ENCODE measurements at places on chromosomes 13 and 19.

- DNase-seq, result no peak
These were observed 140.7 kb downstream of the KCTD12 start for GRCh38 chr13:76745261-76746200.

DNA sequence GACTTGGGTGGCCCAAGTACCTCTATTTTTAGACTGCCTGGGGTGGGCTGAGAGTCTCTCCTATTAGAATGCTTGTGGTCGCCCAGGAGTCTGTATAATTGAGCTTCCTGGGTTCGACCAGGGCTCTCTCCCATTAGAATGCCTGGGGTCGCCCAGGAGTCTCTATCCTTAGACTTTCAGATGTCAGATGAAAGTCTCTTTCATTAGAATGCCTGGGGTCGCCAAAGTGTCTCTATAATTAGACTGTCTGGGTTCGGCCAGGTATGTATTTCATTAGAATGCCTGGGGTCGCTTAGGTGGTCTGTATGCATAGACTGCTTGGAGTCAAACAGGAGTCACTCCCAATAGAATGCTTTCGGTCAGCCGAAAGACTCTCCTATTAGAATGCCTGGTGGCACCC lies 1471.7 kb downstream of the UQCRFS1 start:
- DNase-seq, result no peak

- DNase-seq, result no peak
These were observed 280.3 kb downstream of the POU4F1 start for GRCh38 chr13:78323040-78323439.

DNA sequence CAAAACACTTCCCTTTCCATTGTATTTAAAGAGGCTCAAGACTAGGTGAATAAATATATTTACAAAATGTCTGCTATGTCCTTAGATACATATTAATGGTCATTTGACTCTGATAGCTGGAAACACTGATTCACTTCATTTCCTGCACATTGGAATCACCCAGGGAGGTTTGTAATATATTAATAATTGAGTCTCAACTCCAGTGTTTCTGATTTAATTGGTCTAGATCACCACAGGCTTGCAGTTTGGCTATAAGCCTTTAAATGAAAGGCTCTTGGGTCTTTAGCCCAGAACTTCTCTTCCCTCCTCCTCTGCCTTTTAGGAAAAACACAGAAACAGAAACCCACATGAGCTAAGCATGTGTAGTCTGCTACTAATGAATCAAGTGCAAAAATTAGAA lies 378.0 kb downstream of the TBC1D4 start:
- DNase-seq, result no peak

DNA sequence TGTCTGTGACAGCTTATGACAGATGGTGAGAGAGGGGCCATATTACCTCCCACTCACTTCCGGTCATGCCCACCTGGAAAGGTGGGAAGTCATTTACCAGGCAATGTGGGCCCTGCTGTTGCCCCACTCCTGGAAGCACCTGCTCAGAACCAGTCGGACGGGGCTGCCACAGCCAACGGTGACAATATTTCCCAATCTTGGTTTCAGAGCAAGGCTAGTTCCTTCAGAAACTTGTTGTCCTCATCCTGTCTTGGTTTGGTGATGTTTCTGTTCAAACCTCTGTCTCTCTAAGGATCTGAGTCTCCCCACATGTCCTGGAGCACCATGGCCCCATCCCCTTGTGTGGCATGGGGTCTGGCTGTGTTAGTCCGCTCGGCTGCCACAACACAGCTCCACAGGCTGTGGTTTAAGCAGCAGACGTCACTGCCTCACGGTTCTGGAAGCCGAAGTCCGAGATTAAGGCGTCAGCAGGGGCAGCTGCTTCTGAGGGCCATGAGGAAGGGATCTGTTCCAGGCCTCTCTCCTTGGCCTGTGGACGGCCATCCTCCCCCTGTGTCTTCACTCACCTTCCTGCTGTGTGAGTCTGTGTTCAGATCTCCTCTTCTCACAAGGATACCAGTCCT lies 31.5 kb upstream of the SLC15A1 start:
- no peak for DNase-seq

- DNase-seq, result no peak
These were observed 1.1 kb downstream of the ARGLU1 start for GRCh38 chr13:106566641-106567473.

DNA sequence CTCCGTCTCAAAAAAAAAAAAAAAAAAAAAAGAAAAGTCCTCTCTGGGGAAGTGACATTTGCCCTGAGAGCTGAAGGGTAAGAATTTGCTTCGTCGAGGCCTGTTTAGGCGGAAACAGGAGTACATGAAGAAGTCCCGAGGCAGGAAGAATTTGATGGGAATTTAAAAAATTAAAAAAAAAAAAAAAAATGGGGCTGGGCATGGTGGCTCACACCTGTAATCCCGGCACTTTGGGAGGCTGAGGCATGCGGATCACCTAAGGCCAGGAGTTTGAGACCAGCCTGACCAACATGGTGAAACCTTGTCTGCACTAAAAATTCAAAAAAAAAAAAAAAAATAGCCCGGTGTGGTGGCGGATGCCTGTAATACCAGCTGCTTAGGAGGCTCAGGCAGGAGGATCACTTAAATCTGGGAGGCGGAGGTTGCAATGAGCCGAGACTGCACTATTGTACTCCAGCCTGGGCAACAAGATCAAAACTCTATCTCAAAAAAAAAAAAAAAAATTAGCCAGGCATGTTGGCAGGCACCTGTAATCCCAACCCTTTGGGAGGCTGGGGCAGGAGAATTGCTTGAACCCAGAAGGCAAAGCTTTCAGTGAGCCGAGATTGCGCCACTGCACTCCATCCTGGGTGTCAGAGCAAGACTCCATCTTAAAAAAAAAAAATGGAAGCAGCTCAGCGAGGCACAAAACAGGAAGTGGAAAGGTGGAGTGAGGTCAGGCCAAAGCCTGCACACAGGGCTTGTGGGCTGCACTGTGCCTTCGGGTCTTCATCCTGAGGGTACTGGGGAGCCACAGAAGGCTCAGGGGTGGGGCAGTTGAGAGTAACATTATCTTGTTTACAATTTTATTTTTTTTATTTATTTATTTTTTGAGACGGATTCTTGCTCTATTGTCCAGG lies 4.9 kb downstream of the BAX start:
- no peak for DNase-seq

DNA sequence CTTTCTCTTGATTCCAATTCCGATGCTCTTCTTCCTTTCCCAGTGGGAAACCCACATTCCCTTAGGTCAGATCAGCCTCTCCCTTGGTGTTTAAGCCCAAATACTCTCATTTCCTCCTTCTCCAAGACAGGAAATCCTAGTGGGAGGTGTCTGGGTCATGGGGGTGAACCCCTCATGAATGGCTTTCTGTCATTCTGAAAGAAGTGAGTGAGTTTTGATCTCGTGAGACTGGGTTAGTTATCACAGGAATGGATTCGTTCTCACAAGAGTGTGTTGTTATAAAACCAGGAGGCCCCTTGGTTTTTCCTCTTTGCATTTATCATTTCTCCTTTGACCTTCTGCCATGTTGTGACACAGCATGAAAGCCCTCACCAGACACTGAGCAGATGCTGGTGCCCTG lies 76.2 kb upstream of the MTIF3 start:
- DNase-seq, result no peak

DNA sequence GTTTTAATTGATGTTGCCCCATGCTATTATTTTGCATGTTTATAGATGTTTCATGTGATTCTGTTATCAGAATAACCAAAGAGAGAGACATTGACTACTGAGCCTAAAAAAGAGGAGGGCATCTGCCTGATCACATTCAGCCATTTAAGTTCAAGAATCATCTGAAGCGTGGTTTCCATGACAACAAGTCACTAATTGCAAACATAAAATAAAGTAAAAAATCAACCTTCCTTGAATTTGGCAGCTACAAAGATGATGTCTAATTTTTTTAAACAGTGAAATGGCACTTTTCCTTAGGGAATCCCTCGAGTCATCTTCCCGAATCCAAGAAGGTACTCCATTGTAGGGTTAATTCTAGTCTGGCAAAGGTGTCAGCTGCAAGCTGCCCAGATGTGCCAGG lies 884.2 kb downstream of the DIAPH3 start:
- no peak for DNase-seq

GRCh38 chr13:101691341-101691860 lies 238.9 kb downstream of the ITGBL1 start:
- no peak for DNase-seq

GRCh38 chr13:46675016-46675415 lies 121.9 kb downstream of the ESD start:
- no peak for DNase-seq

DNA sequence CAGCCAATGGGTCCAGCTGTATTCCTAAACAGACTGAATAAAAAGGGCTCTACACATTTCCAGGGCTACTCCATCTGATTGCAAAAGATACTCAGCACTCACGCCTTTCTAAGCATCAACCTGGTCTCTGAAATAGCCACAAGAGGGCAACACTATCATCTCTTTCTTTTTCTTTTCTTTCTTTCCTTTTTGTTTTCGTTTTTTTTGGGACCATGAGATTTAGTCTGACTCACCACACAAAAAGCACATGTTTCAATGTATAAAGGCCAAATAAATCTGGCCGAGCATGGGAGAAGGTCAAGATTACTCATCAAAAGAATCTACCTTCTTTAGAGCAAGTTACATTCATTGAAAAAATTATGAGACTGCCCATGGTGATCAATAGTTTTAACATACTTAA lies 805.6 kb upstream of the ARGLU1 start:
- DNase-seq, result no peak

DNA sequence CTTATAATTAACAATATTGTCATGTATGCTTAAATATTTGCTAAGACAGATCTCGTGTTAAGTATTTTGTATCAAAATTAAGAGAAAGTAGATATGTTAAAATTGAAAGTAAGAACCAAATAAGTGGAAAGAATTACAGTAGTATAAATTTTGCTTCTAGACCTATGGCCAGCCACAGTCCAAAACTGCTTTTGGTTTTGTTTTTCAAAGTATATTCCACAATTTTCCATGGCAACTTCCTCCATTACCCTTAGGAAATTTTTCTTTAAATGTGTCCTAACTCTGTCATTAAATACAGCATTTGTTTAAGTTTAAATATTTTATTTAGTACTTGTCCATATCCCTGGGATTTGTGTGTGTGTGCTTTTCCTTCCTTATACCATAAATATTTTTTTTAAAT lies 689.0 kb downstream of the DIAPH3 start:
- DNase-seq, result no peak

DNA sequence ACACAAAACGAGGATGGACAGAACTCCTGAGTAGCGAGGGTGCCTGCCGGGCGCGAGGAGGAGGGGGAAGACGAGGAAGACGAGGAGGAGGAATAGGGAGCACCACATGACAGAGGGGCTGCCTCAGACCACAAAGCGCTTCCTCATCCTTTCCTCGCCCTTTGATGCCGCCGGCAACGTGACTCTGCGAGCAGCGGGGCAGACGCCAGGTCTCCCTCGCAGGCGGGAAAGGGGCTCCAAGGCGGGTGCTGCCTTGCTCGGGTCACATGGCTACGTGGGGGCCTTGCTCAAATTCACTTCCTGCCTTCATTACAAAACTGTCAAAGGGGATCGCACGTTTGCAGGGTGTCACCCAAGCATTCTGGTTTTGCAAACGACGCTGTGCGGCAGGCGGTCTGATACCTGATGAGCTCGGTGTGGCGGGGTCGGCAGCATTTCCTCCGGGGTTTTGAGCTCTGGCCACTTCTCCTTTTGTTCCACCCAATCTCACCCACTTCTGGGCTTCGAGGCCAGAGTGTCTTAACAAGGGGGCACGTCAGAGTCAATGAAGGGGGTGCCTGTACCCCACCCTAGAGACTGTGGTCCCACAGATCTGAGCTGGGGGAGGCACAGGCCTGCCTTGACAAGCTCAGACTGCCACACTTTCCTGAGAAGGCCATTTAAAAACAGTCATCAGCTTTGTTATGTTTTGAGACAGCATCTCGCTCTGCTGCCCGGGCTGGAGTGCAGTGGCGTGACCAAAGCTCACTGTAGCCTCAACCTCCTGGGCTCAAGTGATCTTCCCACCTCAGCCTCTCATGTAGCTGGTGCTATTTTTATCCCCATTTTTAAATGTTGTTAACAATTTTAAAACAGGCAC lies 14.9 kb downstream of the MAP2K2 start:
- no peak for DNase-seq

- DNase-seq, result no peak
These were observed 474 bp upstream of the FAM174C start for GRCh38 chr19:1274852-1275259.

DNA sequence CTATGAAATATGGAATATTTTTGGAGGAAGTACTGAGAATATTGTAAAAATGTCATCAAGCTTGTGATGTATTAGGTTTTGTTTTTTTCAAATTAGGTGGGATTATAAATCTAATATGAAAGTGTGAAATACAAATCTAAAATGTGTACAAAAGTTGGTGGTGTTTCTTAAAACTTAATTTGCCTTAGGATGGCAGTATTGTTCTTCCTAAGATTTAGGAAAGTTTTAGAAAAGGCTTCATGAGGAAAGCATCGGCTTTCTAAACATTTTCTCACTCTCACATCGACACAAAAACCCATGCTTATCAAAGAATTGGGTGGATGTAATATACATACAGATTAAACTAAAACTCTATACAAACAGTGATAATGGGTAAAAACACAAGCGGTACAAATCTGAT lies 972.0 kb upstream of the PCDH20 start:
- no peak for DNase-seq

DNA sequence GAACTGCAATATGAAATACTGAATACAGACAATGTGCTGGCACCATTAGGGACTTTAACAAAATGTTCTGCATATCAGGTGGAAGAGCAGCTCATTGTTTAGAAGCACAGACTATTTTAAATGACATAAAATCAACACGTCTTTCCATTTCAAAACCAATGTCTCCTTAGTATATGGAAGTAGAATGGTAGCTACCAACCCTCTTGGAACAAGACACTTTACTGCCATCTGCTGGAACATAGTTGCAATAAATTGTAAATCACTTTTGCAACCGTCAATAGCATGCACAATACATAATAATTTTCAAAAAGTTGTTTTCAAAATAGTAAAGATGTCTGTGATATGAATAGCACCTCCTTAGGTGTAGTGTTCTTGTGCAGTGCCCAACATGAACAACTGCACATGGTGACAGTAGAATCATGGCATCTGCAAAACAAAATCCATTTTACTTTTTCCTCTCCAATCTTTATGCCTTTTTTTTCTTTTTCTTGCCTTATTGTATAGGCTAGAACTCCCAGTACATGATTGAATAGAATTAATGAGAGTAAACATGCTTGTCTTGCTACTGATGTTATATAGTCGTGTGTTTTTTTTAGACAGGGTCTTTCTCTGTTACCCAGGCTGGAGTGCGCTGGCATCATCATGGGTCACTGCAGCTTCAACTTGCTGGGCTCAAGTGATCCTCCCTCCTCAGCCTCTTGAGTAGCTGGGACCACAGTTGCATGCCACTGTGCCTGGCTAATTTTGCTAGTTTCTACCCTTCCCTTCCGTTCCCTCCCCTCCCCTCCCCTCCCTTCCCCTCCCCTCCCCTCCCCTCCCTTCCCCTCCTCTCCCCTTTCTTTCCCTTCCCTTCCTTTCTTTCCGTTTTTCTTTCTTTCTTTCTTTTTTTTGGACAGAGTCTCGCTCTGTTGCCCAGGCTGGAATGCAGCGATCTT lies 7.8 kb upstream of the LYPD5 start:
- DNase-seq, result no peak

All from stimulated activated CD4-positive, alpha-beta T cell treated with anti-CD3 and anti-CD28 coated beads, Interleukin-1b, Interleukin-23, amount 100 ng/mL, for 24 hours (primary cell).